CD4-positive, CD25-positive, alpha-beta regulatory T cell (primary cell): ENCODE measurements at places on chromosomes 2 and 18.

DNA sequence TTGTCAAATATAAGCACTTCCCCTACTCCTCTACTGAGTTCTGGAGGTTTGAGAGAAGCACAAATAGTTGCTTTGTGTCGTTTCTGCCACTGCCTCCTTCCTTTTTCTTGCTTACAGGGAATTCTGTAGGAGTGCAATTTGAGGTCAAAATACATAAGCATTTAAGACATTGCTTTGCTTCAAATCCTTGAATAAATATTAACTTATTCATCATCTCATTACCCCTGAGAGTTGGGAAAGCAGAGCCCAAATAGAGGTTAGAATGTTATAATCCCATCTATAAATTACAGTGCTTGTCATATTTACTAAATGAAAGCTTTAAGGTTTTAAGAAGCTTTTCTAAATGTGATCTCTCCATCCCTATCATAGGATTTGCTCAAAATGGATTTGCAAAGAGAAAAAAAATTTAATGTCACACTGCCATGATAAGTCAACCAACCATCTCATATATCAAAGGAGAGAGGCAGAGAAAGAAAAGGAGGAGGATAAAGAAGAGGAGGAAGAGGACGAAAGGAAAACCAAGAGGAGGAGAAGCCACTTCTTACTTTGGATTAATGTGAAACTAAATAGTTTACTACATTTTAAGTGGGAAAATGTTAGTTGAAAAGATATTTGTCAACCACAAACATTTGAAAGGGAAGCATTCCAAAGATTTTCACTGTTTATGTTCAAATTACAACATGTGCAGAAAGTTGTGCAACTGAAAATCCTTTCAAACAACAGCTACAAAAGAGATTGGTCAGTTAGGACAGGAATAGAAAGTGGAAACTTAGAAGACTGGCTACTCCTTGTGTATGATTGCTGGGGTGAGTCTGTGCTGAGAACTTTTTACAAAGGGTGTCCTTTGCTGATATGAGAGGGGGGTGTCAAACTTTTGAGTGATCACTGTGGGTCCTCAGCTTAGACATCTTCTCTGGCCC lies 277.3 kb upstream of the FN1 start:
- no peak for DNase-seq

GRCh38 chr2:60535685-60536312 lies 17.7 kb downstream of the BCL11A start:
- no peak for DNase-seq

DNA sequence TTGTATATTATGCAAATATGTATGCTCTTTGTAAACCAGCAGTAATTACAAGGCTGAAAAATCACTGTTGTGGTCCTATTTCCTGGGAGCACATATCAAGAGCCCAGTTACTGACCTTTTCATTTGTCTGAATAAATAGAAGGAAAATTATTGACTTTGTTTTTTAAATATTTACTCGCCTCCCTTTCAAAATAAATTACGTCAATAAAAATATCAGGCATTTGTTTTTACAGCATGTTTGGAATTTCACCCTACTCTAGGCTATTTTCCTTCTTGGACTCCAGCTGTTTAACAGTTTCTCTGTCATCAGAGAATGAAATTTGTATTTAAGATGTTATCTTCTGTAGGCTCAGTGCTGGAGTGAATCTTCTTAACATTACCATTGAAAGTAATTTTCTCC lies 59.9 kb upstream of the LRATD1 start:
- DNase-seq = no peak

GRCh38 chr2:118309257-118309945 lies 221.1 kb downstream of the INSIG2 start:
- no peak for DNase-seq

GRCh38 chr18:22066083-22066485 lies 103.3 kb upstream of the GATA6 start:
- DNase-seq = no peak

DNA sequence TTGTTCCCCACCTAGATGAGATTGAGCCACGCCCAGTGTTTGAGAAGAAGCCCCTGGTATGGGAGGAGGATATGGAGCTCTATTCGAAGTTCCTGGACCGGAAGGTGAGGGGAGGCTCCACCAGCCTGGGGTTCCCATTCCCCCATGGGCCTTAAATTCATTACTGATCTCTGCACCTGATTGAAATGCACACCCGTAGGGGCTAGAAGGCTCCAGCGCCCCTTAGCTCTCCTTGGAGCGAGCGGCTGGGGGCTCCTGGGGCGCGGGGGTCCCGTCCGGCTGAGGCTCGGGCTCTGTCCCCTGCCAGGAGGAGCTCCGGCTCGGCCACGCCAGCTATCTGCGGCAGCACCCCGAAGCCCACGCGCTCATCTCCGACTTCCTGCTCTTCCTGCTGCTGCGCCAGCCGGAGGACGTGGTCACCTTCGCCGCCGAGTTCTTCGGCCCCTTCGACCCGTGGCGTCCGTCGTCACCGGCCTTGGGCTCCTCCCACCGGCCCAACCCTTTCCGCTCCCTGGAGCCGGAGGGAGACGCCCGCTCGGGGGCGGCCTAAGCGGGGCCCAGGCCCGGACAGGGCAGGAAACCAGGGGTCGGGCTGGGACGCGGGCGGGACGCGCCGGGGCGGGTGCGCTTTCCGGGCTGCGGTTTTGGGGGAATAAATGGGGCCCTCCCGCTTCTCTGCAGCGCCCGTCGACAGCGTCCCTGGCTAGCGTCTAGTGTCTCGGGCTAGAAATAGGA lies 10.9 kb downstream of the CATIP start:
- peak; percentile 61 for DNase-seq

DNA sequence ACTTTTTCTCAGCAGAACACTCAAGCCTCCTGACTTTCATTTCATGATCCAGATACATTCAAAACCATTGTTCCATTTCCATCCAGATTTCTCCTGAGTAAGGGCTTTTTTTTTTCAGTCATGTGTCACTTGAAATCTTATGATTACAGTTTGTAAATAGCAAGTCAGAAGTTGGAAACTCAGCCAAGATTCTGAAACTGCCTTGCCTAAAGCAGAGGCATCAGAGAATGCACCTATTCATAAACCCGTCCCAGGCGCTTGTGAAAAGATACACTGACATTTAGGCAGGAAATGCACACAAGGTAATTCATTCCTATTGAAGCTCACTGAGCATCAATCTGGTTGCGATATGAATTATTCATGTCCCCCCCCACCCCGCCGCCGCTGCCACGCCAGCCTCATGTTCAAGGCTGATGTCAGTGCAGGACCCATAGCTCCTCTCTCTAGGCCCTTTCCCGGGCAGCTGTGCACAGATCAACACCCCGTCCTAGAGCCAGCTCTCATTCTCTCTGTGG lies 30.4 kb upstream of the MGAT4A start:
- DNase-seq = peak; percentile 46

DNA sequence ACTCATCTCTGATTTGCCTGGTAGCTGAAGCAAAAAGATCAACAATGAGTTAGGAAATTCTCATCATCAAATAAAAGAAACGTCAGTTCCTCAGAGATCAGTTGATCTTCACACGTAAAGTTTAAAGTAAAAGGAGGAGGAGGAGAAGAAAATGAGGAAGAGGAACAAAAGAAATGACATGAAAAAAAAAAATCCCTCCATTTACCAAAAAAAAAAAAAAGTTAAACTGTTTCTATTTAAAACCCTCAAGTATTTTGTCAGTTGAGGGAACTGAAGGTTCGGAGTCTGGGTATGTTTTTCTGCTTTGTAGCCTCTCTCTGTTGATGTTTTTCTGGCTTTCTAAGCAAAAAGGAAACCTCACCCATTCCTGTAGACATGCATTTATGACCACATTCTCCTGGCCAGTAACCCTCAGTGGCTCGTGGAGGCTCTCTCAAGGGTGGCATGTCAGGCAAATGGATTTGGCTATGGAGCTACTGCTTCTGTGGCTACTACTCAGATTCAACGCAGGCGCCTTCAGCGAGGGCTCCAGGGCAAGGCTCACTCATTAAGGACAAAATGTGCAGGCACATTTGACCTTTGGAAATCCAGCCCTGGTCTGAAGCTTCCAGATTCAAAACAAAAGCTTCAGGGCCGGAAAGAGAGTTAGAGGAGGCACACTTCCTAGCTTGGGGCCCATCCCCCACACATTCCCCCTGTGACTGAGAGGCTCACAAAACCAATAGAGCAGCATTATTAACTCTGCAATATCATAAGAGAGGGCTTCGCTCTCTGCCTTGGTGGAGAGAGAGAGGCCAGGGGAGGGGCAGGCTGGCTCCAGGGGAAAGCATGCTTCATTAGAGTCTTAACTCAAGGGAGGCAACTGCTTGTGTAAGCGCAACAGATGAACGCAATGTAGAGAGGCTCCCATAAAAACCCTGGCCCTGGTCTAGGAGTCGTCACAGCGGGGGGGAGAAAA lies 22.3 kb downstream of the KLF7 start:
- DNase-seq = peak; percentile 94

DNA sequence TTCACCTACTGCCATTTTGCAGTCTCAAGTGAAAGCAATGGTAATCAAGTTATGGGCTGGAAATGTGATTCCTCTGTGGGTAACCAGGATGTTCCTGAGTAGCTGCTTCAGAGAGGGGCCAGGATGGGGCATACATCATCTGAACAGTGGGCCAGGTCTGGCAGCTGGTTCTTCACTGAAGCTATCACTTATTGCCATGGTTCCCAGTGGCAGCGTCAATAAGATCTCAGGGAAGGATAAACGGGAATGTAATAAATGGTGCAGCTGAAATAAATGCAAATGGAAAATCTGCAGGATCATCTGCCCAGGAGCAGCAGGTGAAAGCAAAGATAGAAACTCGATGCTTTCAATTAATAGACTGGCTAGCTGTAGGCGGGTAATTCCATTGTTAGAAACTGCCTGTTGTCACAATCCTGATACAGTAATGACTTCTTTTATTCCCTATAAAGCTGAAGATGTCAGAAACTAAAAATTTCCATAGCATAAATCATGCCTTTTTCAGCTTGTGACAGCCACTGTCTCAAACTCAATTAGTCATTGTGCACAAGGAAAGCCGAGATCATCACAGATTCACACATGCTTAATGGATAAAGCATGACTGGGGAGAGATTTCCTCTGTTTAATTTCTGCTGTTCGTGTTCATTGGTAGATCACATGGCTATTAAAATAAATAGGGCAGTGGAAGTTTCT lies 56.2 kb upstream of the CCDC85A start:
- DNase-seq = no peak

DNA sequence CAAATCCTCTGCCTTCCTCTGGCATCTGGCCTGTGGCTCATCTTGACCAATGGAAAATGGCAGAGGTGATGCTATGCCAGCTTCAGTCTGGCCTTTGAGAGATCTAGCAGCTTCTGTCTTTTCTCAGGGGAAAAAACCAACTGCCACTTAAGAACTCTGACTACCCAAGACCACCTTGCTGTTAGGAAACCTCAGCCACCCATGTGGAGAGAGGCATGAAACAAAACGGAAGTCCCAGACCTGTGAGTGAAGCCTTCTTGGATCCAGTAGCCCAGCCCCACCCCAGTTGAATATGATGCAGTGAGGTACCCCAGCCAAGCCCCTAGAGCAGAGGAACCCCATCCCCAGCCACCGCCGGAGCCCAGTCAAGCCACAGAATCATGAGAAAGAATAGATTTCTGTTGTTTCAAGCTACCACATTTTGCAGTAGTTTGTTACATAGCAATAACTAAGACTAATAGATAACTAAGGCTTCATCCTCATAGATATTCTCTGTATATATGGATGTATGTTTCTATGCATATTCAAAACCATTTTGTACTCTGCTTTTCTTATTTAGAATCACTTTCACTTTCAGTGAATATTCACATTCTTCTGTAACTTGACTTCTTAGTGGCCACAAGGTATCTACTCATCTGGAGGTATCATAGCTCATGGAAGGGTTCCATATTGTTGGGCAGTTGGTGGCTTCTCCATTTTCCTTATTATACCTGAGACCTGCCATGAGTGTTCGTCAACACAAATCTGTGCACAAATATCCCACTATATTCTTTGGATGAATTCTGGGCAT lies 142.1 kb downstream of the FBXO15 start:
- no peak for DNase-seq

DNA sequence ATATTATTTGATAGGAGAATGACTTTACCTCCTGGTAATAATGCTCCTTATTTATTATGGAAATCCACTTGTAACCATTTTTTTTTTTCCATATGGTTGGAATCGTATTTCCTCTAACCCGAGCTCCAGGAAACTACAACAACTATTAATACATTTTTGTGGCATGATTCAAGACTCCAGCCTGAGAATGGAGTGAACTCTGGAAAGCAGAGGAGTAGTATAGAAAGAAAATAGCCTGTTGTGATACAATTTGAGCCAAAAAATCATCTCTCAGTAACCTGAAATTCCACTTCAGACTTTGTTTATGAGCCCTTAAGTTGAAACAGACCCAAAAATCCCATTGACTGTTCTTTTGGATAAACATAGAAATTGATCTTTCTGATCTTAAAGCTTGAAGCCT lies 921.1 kb downstream of the SOCS6 start:
- DNase-seq = no peak

- no peak for DNase-seq
Observed at GRCh38 chr2:158305501-158305900, 151.1 kb downstream of the CCDC148 start.

- DNase-seq = no peak
Observed at GRCh38 chr2:230179907-230180306, 39.9 kb downstream of the SP110 start.

- DNase-seq = no peak
Observed at GRCh38 chr2:158723921-158724802, 71.0 kb upstream of the DAPL1 start.

DNA sequence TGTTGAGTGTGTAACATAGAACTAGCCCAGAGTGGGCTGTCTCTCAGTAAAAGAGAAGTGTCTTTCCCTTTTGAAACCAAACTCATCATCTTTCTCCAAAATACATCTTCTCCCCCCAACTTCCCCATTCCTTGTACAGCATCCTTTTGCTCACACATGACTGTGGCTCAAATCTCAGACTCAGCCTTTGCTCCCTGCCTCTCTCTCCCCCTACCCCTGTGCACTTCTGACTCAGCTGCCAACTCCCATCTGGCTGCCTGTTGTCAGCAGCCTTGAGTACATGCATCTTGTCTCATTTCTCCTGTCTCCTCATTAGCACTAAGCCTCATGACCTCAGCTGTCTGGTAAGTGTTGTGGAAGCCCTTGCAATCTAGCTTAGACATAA lies 18.1 kb upstream of the MGAT4A start:
- no peak for DNase-seq

GRCh38 chr2:113901943-113902342 lies 12.1 kb downstream of the ACTR3 start:
- no peak for DNase-seq

DNA sequence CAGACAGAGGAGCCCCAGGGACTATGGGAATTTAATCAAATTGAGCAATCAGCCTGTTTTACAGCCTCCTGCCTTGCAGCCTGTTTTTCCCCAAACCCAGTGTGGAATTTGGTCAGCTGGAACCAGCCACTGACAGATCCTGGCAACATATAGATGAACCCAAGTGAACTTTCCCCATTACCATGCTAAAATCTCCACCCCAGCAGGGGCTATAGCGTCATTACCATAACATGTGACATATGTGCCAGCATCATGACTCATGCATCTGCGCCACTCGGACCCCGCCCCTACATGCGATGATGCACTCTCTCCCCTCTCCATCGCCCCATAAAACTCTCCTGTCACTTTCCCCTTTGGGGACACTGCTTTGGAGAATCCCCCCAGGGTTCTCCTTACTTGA lies 17.3 kb upstream of the FEZ2 start:
- no peak for DNase-seq
